ENCODE measurements at places on chromosomes 11 and 22. TPM values are rescaled to one million over a fixed set of nuclear protein-coding genes. Genes with fewer than 3 reads are reported as not detected.

- peak; percentile 59 for DNase-seq
Measured at GRCh38 chr11:2420502-2421225, 20.1 kb downstream of the TSSC4 start.

GRCh38 chr11:13335319-13335718 is 57.7 kb downstream of the BMAL1 start:
- peak; percentile 66 for DNase-seq

MUC5B gene
- total RNA-seq, result not detected

GRCh38 chr11:70226967-70227366 is 23.9 kb downstream of the FADD start:
- no peak for DNase-seq

SPDYC gene
- not detected for total RNA-seq

DNA sequence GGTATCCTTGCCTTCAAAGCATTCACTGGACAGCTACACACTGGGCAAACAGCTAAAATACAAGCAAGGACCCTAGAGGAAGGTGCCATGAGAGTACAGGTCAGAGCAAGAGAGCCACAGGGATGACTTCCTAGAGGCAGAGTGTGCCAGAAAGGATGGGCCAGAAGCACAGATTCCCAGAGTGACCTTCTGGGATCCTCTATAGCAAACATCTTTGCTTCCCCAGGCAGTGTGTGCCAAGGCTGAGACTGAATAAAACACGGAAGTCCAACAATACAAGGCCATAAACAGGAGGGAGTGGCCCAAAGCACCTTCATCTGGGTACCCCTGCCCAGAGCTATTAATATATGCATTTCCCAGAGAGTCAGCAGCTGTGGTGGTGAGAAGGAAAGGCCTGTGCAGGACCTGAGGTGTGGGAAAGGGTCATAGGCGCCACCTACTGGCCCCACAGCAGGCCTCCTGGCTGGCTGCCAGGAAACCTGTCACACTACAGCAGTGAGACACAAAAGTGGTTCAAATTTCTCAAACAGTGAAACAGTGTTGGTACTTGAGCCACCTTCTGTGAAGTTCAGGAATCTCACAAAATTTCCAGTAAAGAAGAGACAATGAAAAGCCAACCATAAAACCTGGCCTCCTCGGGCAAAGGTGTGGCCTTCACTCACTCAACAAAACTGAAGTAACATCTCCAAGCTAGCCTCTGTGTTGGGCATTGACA is 20.3 kb downstream of the CLPB start:
- peak; percentile 76 for DNase-seq

RIMBP3B gene
- total RNA-seq, result 0.28 TPM

OR56A1 gene
- not detected for total RNA-seq

DNA sequence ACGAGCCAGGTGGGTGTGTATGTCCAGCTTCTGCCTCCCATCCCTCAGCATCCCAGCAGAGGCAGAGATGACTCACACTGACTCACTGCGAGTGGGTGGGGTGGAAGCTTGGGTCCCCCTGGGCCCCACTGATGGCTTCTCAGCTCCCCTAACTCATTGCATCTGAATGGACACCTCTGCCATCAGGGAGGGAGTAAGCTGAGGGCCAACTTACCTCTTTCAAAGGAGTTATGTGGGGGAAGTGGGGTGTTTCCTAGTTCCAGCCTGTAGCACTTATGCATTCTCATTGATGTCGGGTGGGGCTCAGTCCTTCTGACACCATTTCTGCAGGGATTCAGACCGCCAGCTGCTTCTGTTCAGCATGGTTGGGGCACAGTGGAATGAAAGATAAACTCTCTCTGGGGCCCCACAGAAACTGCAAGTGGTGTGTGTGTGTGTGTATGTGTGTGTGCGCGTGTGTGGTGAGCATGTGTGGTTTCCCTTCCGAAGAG is 1425.8 kb downstream of the TBC1D22A start:
- no peak for DNase-seq

SLC43A3 gene
- 12.7 TPM for total RNA-seq

SLCO2B1 gene
- total RNA-seq, result not detected

CECR2 gene
- total RNA-seq, result not detected

GRCh38 chr11:94832604-94833235 is 64.6 kb downstream of the AMOTL1 start:
- no peak for DNase-seq

C11orf21 gene
- not detected for total RNA-seq

GRCh38 chr22:38238519-38239071 is 34.2 kb downstream of the TMEM184B start:
- DNase-seq, result peak; percentile 73

CTTN gene
- total RNA-seq, result 287 TPM

BATF2 gene
- total RNA-seq, result 0.56 TPM

GRCh38 chr11:35073691-35074419 is 65.1 kb upstream of the CD44 start:
- DNase-seq, result peak; percentile 49

GP1BB gene
- 0.18 TPM for total RNA-seq

IFITM10 gene
- under 0.01 TPM for total RNA-seq

OR10A5 gene
- total RNA-seq, result not detected

- peak; percentile 88 for DNase-seq
Measured at GRCh38 chr11:12581923-12582322, 92.3 kb upstream of the TEAD1 start.

- no peak for DNase-seq
Measured at GRCh38 chr11:2549080-2549479, 104.3 kb downstream of the KCNQ1 start.

TMEM151A gene
- total RNA-seq, result not detected

- no peak for DNase-seq
Measured at GRCh38 chr22:22663861-22664800, 19.7 kb downstream of the GGTLC2 start.

GRCh38 chr11:111954154-111954553 is 17.0 kb downstream of the DIXDC1 start:
- DNase-seq, result no peak

DNA sequence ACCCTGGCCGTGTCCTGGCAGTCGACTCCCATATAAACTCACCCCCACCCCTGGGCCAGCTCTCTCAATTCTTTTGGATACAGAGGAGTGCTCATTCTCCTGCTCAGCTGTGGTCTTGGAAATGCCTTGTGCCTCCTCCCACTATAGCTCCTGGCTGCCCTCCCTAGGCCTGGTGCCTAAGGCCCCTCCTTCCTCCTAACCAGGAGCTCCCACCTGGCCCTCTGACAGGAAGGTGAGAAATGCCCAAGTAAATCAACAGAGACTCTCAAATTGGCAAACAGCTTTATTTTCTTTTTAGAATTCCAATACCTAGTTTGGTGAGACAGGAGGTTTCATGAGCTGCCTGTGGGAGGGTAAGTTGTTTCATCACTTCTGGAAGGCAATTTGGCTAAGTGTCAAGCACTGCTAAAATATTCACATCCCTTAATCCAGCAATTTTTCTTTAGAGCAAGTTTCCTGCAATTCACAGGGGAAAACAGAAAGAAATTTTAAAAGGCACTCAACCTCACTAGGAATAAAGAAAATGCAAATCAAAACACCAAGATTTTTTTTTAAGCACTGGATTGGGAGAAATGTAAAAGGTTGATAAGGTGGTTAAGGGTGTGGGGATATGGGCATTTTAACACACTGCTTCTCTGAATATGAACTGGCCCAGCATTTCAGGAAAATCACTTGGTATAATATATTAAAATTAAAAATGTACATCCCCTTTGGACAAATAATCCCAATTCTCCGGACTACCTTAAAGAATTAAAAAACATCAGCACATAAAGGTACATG is 209.7 kb upstream of the ARHGAP20 start:
- peak; percentile 50 for DNase-seq

DNA sequence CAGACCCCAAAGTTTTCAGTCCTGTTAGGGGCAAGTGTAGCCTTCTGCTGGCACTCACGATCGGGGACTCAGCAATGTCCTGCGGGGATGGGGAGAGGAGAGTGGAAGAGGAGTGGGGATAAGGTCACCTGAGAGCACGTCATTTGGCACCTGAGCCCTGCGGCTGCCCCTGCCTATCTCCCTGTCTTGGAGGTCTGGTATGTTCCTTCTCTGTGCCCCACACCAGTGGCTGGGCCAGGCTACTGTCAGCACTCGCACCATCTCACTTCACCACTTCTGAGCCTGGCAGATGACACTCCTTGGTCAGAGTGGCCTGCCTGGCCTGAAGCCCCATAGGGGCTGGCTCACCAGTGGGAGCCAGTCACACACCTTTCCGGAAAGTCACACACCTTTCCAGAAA is 20.1 kb upstream of the CHADL start:
- no peak for DNase-seq

MMP27 gene
- not detected for total RNA-seq

DNA sequence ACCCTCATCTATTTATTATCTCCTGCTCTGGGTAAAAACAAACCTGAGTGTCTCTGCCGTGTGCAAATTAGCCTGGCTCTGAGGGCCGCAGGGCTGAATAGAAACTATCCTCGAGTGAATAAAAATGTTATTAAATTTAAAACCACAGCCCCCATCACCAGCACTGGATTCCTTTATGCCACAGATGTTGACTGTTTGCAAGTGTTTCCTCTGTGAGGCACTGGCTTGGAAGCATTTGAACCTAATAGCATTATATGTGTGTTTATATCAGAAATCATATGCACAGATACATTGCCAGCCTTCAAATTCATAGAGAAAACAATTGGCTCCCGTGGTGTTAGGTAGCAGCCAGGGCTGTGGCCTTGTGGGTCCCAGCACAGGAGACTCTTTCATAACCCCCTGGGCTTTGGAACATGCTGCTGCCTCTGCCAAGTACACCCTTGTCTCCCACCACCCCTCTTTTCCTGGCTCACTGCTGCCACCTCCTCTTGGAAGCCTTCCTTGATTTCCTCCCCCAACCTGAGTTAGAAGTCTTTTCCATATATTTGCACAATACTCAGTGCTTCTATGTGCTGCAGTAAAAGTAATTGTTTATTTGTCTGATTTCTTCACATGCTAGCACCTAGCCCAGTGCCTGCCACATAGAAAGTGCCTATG is 294.4 kb downstream of the DDX10 start:
- DNase-seq, result peak; percentile 45

GRCh38 chr11:131674051-131674755 is 303.8 kb downstream of the NTM start:
- peak; percentile 86 for DNase-seq

DNA sequence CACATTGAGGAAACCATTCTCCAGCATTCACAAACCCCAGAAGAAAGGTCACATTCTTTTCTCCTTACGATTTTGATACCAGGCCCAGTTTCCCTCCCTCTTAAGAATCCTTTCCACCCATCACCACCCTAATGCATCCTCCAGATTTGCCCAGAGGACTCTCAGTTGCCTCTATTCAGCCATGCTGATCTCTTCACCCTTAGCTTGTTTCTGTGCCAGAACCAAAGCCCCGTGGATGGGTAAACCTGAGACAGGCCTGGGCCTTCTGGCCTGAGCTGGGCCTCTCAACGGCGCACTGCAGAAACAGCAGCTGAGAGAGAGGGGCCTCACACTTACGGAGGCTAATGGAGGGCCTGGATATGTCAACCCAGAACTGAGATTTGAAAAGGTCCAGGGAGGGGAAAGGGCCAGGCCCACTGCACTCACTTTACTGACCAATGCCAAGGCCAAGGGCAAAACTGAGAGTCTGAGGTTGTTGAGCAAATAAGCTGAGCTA is 32.2 kb upstream of the OAF start:
- peak; percentile 18 for DNase-seq

Data from IMR-90 (cell line).